ENCODE measurements at places on chromosomes 3 and 15.
A peak's percentile ranks its signal among the peaks of the same experiment; 100 is the strongest.

DNA sequence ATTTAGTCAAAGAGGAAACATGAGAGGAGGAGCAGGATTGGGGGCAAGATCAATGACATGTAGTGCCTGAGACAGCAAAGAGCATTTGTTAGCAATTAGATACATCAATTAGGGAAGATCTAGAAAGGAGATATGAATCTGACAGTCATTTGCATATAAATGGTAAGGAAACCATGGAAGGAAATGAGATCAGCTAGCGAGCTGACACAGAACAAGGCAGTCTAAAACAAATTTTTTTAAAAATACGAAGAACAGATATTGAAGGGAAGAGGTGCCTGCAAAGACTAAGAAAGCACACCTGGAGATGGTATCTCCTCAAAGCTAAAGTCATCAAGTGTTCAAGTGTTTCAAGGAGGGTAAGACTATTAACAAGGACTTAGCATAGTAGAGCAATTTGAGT is 4.6 kb downstream of the EPM2AIP1 start:
- DNase-seq, result no peak

DNA sequence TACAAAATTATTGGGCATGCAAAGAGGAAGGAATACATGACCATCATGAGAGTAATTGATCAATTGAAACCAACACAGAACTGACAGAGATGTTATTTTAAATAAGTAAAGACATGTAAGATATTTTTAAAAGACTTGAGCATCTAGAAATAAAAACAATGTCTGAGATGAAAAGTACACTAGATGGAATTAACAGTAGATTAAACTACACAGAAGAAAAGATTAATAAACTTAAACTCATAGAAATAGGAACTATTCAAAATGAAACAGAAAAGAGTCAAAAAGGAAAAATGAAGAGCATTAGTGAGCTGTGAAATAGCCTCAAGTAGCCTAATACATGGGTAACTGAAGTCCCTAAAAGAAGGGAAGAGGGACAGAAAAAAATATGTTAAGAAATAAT is 8.5 kb upstream of the ARF4 start:
- DNase-seq, result no peak

GRCh38 chr3:107753976-107754375 is 231.2 kb downstream of the BBX start:
- no peak for DNase-seq

GRCh38 chr3:48678056-48678455 is 7.7 kb downstream of the NCKIPSD start:
- DNase-seq, result no peak

DNA sequence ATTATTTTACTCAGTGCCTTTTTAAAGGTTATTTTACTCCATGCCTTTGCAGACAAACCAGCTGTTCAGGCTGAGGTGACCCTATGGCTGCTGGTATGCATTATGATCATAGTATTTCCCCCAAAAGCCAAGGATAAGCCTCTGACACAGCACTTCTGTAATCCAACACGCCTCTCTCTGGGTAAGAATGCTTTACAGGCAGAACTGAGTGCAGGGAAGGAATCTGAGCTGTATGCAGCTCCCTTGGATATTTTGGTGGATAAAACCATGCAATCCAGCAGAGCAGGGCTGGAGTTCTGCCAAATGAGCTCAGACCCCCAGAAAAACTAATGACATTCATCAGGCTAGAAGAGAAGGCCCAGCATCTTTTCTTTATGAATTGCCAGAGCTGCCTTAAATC is 11.7 kb upstream of the MAP1A start:
- no peak for DNase-seq

DNA sequence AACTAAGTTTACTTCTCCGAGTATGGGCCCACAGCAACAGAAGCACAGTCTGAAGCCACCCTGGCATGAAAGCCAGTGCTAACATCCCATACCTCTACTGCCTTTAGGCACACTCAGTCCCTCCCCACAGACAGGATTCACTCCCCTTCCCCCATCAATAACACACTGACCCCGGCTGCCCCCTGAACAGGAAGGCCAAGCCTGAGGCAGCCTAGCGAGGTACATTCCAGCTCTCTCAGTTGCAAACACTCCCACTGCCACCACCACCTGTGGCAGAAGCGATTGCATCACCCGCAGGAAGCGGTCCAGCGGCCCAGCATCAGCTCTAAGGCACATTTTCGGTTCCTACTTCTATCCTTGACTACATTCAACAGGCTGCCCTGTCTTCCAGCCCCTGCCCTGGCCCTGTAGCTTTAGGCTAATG is 7.0 kb upstream of the BMF start:
- DNase-seq, result no peak

GRCh38 chr15:88605189-88606069 is 15.7 kb upstream of the AEN start:
- peak; percentile 17 for DNase-seq

DNA sequence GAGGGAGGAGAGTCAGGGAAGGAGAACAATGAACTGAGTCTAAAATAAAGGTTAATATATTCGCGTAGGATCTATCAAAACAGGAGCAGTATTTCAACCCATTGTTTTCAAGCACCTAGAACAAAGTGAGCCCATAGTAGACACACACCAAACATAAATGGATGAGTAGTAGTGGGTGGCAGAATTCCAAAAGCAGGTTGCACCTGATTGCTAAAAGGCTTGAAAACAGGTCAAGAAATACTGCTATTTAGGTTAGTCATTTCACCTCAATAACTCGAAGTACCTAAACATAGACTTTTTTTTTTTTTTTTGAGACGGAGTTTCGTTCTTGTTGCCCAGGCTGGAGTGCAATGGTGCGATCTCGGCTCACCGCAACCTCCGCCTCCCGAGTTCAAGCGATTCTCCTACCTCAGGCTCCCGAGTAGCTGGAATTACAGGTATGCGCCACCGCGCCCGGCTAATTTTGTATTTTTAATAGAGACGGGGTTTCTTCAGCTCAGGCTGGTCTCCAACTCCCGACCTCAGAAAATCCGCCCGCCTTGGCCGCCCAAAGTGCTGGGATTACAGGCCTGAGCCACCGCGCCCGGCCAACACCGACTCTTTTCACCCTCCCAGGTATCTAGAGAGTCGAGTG is 855 bp upstream of the ABHD5 start:
- DNase-seq, result no peak

DNA sequence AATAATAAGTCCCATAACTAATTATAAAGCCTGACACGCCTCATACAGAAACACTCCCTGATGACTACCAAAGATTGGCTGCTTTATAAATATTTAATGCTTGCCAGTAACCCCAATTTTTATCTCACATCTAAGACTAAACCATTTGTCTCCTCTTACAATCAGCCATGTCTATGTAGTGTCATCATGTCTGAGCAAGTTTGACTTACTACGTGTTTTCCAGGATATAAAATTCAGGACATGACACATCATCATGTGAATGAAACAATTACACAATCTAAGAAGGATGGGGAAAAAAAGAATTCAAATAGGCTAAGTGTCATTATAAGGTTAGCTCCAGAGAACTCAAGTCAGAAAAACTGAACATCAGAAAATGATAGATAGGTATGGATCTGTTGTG is 208.7 kb downstream of the MECOM start:
- DNase-seq, result no peak

DNA sequence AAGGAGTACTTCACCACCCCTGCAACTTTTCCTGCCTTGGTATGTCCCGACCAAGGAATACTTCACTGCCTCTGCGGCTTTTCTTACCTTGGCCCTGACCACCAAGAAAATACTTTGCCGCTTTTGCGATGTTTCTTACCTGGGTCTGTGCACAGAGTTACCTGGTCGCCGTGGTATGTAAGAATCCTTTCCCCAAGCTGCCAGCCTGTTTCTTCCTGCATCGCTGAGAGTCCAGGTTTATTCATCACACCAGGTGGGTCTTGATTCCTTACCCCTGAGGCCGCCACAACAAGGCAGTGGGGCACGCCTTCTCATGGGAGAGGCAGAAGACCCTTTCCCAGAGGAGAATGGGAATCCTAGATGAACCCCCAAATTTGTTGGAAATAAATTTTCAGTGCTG is 511.3 kb downstream of the EDEM1 start:
- no peak for DNase-seq

- DNase-seq, result peak; percentile 9
Observed at GRCh38 chr3:124372775-124373174, 357.5 kb upstream of the UMPS start.

DNA sequence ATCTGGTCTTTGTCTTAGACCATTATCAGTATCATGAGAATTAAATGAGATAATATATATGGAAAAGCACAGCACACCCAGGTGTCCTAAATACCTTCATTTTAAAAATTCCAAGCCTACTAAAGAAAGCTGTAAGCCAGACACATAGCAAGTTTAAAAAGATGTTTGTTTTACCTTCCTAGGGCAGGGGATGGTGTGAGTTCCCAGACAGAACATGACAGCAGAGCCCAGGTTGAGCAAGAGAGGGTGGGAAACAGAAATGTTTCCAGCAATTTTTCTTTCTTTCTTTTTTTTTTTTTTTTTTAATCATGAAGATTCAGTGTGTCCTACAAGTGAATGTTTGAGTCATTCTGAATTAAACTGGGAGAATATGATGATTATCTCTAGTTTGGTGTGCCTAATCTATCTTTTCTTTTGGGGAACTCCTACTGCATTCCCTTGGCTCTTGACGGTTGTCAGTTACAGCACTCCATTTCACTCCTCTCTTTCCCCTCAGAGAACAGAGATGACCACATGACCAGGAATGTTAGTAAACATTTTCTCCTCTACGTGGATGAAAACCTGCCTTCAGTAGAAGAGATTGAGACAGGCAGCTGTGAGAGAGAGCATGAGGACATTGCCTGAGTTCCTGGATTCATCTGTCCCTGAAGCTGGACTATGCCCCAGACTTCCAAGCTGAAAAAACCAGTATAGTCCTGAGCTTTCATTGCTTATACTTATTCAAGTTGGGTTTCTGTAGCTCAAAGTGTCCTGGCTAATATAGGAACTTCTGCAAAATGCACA is 54.5 kb upstream of the ARL14 start:
- no peak for DNase-seq

DNA sequence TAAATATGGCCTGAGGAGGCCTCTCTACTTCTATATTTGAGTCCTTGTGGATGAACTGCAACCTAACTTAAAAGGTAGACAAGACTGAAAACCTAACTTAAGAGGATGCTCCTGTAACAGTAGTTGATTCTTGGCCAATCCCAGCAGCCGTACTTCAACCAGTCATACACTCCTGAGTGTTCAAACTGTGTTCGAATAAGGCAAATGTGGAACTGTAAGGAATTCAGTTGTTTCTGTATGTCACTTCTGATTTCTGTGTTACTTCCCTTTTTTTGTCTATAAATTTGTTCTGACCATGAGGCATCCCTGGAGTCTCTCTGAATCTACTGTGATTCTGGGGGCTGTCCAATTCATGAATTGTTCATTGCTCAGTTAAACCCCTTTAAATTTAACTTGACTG is 20.5 kb downstream of the GALK2 start:
- DNase-seq, result no peak

- no peak for DNase-seq
Observed at GRCh38 chr3:138933981-138934691, 12.8 kb downstream of the FOXL2 start.

GRCh38 chr15:66947471-66947870 is 117.9 kb upstream of the SMAD3 start:
- no peak for DNase-seq

DNA sequence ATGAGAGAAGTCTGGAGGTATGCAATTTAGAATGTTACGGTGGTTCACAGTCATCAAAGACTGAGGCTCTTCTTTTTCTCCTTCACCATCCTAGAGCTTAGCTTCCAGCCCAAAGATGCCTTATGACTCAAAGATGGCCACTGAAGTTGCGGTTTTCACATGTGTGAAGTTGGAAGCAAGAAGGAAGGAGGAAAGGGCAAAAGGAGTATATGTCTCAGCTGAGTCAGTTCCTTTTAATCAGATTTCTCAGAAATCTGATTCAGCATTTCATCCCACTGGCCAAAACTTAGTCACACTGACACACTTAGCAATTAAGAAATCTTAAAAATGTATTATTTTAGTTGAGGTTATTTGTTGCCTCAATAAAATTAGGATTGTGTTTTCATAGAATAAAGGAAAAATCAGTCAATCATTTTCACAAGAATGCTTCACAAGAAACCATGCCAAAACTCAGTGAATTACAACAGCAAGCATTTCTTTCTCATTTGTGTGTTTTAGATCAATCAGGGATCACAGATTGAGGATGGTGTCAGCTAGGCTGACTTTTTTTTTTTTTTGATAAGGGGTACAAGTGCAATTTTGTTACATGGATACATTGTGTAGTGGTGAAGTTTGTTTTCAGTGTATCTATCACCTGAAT is 211.1 kb upstream of the GADL1 start:
- no peak for DNase-seq

DNA sequence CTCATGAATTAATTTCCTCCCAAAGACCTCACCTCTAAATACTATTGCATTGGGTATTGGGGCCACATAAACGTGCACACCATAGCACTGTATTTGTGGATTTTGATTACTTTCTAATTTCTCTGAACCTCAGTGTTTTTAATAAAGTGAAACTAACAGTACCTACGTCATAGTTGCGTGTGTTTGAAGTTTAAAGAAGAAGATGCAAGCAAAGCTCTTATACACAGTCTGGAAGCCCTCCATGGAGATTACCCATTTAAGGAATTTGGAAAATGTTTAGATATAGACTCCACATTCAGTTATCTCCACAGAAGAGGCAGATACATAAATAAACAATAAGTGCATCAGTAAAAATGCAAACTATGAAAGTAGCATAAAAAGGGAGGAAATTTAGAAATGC is 581.1 kb upstream of the GBE1 start:
- no peak for DNase-seq

GRCh38 chr3:43676441-43676840 is 14.3 kb upstream of the ABHD5 start:
- no peak for DNase-seq

GRCh38 chr3:129034642-129035041 is 25.9 kb upstream of the GP9 start:
- DNase-seq, result no peak

DNA sequence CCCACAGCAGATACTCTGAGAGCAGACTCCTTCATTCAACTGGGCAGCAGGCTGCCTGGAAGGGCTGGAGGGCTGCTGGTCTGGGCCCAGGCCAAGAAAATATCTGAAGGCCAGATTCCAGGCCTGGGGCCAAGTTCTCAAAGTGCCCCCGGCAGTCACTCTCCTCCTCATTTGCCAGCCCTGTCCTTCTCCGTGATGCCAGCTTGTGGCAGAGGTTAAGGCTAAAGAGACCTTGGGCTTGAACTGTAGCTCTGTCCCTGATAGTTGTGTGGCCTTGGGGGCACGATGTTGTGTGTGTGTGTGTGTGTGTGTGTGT is 39.0 kb downstream of the FAM3D start:
- no peak for DNase-seq
